ENCODE measurements at places on chromosomes 5 and 9. TPM values are rescaled to one million over a fixed set of nuclear protein-coding genes. Genes with fewer than 3 reads are reported as not detected.
A peak's percentile ranks its signal among the peaks of the same experiment; 100 is the strongest.

- DNase-seq = peak; percentile 51
These were observed 51.5 kb downstream of the UBE2R2 start for GRCh38 chr9:33868440-33868973.

GRCh38 chr5:1199649-1200494, 1.5 kb upstream of the SLC6A19 start:
- no peak for DNase-seq

DNA sequence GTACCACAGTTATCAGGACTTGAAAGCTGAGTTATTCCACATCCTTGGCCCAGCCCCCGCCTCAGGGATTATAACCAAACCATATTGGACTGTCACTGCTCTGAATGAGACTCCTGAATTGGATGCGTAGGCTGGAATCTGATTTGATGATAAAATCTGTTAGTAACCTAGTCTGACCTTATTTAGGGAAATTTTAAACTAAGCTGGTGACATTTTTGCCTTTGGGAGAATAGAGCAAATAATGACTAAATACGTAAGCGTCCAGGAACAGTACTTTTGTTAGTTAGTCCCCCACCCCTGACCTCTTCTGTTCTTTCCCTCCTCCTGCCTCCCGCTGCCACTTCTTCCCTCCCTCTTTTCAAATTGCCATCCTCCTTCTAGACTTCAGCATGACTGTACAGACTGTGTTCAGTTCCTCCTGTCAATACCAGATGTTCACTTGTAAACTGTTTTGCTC, 92.6 kb downstream of the TLE4 start:
- no peak for DNase-seq

The SHOC1 gene
- 0.35 TPM for polyA plus RNA-seq

The ACTBL2 gene
- not detected for polyA plus RNA-seq

The KCNV2 gene
- polyA plus RNA-seq = 0.19 TPM

The TAS2R1 gene
- not detected for polyA plus RNA-seq

All from right lung (tissue), 10 donors.